ENCODE measurements at places on chromosomes 4 and X.

GRCh38 chr4:145944886-145945285 is 6.3 kb upstream of the ZNF827 start:
- no peak for DNase-seq

DNA sequence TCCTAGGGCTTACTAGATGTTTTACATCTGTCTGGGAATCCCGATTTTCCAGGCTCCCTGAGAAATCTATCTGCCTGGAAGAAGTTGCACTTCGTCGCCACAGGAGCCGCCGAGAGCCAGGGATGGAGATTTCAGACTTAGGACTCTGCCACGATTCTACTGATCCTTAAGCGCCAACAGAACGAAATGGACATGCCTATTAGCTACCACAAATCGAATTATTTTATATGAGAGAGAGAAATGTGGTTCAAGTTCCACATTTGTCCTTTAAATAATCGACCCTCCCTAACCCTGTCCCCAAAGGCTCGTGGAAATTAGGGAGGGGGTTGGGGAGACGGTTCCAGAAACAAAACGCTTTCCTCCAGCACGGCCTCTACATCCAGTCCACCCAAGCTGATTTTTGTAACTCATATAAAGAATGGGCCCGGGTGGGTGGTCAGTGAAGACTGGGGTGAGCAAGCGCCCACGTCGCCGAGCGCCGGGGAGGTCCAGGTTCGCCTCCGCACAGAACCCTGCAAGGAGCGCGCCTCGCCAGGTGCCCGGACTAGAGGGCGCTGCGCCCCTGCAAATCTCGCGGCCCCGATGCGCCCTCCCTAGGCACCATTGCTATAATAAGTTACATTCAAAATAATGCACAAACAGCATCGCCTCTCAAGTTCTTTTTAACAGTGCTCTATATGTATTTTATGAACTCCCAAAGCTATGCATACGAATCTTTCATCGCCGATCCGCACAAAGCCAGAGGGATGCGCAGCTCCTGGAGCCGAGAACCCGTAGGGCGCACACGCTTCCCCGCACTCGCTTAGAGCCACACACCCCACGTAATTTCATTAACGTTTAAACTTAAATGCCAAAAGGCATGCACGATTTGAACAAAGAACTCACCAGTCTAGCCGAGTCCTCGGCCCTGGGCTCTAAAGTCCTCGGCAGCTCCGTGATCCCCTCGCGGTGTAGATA is 2.1 kb upstream of the FAT1 start:
- DNase-seq = no peak

DNA sequence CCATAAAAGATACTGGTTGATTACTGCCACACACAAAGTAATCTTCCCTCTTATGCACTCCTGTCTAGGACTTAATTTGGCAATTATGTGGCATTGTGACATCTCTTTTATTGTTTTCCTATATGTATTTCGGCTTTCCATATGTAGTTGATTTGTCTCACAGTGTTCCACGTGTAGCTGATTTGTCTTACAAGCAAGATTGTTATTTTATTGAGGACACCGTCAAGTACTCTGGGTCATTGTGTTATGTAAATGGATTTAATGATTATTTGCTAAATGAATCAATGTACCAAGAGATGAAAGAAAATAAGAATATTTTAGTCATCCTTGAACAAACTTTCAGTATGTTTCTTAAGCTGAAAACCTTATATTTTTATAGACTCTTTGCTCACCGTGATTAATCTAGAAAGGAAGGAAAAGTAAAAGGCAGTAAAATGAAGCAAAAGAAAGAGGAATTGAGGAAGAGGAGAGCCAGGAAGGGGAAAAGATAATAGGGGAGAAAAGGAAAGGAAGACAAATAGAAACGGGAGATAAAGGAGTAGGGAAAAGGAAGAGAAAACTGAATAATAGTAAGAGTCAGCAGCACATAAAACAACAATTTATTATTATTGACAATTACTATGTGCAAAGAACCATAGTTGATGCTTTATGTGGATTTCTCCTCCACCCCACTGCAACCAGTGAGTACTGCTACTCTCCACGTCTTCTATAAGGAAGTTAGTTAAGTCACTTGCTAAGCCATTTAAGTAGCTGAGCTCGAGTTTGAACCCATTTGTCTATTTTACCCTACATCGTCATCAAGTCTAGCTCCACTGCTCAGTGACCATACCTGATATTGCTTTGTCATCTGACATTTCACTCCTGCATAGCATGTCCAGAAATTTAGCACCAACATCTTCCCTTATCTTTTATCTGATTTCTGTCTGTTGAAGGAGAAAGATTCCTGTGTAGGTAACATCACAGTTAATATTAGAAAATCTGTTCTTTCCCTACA is 336.5 kb downstream of the BMPR1B start:
- DNase-seq = no peak

- no peak for DNase-seq
Measured at GRCh38 chr4:188399834-188400233, 260.6 kb downstream of the TRIML1 start.

DNA sequence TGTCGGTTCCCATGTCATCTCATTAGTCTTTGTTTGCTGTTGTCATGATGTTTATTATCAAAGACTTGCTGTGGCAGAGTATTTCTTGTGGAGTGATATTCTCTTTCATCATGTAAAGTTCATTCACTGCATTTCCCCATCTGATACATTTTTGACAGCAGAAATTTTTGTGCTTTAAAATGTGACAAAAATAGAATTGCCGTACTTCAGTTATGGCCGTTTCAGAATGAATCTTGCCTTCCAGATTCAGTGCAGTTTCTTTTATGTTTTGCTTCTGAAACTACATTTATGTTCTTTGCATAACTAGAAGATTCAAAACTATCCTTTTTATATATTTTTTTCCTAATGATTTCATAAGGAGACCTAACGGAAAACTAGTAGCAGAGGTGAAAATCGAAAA is 10.0 kb downstream of the CSTF2 start:
- DNase-seq = no peak

DNA sequence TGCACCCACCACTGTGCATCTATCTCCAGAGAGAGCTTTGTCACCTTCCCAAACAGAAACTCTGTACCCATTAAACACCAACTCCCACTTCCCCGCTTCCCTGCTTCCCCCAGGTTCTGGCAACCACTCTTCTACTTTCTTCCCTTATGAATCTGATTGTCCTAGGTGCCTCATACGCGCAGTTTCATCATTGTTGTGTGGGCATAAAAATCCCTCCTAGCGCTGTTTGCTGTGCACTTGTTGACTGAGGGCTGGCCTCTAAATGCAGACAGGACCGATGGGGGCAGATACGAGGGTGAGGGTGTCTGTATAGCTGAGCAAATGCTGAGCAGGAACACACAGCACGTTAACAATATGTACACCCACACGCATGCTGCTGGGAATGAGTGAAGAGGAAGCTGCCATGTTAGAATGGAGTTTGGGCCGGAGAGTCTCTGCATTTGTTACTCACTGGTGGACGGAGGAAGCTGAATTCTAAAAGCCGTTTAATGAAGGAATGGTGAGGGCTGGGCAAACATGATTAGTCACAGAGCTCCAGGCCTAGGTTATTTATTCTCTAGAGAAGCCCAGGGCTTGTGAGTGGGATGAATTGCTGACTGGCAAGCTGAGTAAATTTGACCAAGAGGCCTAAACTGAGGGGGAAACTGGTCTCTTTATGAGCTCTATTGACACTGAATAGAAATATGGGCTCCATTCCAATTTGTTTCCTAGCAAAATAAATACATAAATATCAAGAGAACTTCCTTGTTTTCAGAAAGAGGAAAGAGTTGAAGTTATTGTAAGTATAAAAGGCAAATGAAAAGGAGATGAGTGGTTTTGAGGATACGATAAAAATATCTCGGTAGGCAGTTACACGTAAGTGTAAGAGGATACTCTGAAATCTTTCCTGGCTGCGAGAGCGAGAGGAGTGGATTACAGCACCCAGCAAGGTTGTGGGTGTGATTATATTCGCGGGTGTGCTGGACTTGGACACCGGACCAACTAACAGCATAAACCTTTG is 95.9 kb upstream of the RPS6KA3 start:
- DNase-seq = no peak

DNA sequence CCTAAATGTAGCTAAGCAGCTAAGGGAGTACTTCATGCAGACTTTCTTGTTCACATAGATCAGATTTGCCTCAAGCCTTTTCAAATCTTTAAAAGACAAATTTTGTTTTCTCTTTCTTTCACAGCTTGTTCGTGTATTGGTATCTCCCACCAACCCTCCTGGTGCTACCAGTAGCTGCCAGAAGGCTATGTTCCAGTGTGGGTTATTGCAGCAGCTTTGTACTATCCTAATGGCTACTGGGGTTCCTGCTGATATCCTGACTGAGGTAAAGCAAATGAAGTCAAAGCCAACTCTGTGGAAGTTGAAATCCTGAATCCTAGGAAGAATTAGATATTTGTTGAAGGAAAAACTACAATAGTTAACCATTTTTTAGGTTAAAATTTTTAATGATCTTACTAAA is 62.6 kb downstream of the USO1 start:
- DNase-seq = no peak

DNA sequence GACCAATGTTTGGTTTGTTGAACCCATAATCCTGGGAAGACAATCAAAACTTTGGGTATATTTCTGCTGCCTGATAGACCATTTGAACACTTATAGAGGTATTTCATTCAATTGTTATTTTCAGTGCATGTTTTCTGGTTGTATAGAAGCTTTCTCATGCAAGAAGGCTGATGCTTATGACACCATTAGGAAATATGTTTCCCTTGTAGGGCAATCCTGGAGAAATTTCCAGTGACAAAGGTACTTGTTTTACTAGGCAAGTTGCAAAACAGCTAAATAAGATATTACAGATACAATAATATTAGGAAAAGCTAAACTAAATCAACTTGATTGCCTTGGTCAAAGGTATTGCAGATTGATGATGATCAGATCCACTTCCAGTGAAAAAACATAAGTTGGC is 32.8 kb upstream of the FGF2 start:
- DNase-seq = no peak

- no peak for DNase-seq
Measured at GRCh38 chr4:5125321-5125720, 74.0 kb downstream of the STK32B start.

- DNase-seq = no peak
Measured at GRCh38 chr4:151922306-151922705, 161.5 kb upstream of the GATB start.

DNA sequence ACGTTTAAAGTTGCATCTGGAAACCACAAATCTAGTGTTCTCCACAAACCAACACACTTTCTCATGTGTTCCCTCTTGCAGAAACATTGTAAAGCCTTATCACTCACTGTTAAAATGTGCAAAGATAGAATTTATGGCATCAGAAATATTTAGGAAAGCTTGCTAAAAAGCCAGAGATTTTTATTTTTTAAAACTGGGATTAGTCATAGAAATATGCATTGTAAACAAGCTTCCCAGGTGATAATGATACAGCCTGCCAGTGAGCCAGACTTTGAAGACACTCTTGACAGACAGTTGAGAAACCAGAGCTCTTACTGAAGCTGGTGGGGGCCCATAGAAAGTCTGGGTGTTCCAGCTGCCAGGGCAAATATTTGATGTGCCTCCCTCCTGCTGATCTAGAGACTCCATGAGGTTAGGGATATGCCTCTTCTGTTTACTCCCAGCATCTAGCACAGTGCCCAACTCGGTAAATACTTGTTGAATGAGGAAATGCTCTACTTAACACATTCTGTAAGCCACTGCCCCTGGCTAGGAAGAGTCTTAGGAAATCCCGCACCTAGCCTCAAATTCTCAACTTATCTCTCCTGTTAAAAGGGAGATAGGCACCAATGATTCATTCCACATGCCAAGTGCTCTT is 179.0 kb upstream of the RASGEF1B start:
- no peak for DNase-seq

GRCh38 chr4:11264841-11265240 is 163.9 kb downstream of the HS3ST1 start:
- no peak for DNase-seq

- peak; percentile 3 for DNase-seq
Measured at GRCh38 chr4:4574792-4575191, 32.9 kb upstream of the STX18 start.

DNA sequence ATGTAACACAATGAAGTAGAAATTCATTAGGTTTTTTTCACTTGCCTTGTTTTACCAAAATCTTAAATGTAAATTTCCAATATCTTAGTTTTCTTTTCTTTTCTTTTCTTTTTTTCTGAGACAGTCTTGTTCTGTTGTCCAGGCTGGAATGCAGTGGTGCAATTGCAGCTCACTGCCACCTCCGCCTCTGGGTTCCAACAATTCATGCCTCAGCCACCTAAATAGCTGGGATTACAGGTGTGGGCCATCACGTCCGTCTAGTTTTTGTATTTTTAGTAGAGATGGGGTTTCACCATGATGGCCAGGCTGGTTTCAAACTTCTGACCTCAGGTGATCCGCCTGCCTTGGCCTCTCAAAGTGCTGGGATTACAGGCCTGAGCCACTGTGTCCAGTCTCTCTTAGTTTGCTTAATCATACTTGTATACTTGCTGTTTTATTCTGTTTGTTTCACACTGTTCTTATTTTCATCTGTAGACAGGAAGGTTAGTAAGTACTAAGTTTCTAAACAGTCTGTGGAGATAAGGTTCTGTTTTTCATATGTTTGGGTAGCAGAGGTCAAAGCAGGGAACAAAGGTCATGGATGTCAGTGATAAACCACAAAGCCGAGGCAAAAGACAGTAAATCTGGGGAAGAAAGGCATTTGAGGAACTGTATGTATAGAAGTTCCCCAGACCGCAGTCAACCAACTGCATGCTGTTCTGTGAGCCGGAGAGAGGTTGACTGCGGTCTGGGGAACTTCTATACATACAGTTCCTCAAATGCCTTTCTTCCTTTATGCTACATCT is 129.1 kb downstream of the CBR4 start:
- DNase-seq = no peak

- no peak for DNase-seq
Measured at GRCh38 chrX:24646745-24647182, 383 bp downstream of the PCYT1B start.

- DNase-seq = no peak
Measured at GRCh38 chr4:176584031-176584606, 208.6 kb downstream of the VEGFC start.

GRCh38 chr4:165631208-165631894 is 241.7 kb upstream of the TLL1 start:
- DNase-seq = no peak

GRCh38 chr4:74624351-74625151 is 169.8 kb downstream of the BTC start:
- DNase-seq = no peak

DNA sequence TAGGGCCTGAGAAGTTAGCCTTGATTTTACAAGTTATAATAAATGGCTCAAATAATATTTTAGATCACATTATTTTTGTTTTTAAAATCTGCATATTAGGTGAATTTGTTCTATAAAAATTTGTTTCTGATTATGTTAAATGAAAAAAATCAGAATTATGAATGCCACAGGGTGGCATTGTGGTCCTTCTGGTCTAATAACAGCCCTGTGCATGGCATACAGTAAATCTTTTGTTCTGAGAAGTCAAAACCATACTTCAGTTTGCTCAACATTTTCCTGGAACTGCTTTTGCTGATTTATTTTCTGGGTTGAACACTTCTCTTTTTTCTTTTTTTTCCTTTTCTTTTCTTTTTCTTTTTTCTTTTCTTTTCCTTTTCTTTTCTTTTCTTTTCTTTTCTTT is 101.0 kb upstream of the UBQLN2 start:
- DNase-seq = no peak
